Body of pancreas (tissue), 4 donors: ENCODE measurements at places on chromosomes 6 and 20.

DNA sequence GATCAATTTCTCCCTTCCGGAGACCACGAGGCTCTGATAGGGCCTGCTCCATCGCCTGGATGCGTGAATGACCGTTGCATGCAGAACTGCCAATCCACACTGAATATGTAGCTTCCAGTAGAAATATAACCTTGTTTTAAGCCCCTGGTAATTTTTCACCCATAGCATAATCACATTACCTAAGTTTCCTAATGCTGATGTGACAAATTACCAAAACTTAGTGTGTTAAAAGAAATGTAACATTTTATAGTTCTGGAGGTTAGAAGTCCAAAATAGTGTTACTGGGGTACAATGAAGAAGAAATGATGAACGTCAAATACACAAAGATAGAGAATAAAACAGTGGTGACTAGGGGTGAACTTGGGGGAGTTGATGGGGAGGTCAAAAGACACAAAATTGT, 22.0 kb upstream of the SIRPD start:
- DNase-seq, result no peak

GRCh38 chr20:25295386-25296093, 47.7 kb downstream of the PYGB start:
- peak; percentile 48 for DNase-seq

DNA sequence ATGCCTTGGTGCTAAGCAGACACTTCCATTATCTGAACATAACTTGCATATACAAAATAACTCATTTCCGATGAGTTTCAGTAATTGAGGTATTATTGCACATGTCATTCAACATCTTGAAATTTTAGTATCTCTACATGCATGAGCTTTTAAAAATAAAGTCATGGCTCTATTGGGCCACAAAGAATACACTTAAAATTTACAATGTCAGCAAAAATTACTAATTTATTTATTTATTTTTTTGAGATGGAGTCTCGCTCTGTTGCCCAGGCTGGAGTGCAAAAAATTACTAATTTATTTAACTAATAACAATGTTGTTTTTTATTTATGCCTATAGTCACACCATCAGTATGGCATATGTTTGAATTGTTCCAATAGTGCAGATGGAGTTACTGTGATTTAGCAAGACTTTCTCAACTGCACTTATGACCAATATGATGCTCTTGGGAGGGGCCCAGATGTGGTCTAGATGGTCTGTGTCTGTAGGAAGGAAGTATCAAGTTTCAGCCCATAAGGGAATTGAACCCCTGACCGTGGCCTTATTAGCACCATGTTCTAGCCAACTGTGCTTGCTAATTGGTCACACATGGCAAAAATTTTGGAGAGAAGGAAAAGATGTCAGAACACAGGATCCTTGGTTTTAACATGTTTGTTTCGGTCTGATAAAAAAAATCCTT, 370.7 kb upstream of the TSHZ2 start:
- DNase-seq, result no peak

DNA sequence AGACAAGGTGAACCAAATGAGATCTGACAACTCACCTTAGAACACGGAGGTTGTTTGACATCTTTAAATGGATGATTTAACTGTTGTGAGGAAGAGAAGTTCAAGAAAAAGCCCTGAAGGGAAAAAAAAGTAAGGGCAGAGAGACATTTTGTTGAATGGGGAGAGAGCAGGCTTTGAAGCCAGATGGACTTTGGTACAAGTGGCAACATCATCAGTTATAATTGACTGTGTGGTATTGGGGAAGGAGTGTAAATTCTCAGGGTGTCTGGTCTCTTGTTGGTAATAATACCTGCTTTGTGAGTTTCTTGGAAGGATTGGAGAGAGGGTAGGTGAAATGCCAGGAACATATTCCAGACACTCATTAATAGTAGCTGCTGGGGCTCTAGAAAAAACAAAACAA, 21.6 kb downstream of the OGFRL1 start:
- DNase-seq, result no peak

GRCh38 chr20:14877301-14878028, 540.1 kb upstream of the FLRT3 start:
- no peak for DNase-seq

DNA sequence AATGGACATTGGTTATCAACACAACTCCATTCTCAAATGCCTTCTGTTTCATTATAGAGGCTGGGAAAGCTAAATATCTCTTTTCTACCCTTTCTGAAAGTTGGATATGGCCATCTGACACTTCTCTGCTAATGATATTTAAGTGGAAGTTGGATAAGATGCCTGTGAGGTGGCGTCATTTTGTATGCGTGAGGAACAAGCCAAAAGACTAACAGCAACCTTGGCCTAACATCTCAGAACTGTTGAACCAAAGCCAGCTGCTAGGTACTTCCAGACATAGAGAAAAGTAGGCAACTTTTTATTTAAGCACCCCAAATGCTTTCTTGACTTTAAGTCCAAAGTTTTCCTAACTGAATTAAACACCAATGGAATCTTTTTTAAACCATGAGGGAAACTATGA, 708.4 kb downstream of the CD109 start:
- no peak for DNase-seq

DNA sequence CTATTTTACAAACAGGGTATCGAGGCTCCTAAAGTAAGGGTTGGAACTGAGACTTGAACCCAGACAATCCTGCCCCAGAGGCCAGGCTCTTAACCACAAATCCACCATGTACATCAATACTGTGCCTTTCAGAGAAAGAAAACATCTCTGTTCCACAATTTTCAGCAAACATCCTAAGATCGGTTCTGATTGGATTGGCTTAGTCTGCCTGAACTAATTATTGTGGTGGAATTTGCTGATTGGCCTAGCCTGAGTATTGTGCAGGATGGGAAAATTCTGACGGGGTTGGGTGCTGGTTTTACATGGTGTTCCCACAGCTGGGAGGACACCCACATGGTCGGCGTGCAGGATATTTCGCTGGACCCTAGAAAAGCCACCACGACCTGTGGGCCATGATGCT, at the start of gene CLPSL1:
Gene CLPSL1, plus strand, starts transcription at position 301 of the 400 bp plus-strand sequence. Its CDS starts 92 bp downstream, at position 393.
- DNase-seq, result no peak

DNA sequence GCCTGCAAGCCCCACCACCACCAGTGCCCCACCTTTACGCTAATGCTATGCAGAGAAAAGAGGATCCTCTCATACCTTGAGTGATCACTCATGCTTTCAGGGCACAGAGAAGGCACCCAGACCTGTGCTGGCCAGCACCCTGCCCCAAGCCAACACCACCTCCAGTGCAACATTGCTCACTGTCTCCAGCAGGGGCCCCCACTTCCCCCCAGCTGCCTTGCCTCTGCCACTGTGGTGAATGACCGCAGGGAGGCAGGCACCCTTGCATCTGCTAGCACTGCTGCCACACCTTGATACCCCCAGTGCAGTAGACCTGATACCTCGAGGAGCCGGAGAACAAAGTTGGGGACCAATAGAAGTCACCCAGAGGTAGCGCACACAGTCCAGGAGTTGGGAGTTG, 139.2 kb upstream of the PLN start:
- DNase-seq, result no peak

DNA sequence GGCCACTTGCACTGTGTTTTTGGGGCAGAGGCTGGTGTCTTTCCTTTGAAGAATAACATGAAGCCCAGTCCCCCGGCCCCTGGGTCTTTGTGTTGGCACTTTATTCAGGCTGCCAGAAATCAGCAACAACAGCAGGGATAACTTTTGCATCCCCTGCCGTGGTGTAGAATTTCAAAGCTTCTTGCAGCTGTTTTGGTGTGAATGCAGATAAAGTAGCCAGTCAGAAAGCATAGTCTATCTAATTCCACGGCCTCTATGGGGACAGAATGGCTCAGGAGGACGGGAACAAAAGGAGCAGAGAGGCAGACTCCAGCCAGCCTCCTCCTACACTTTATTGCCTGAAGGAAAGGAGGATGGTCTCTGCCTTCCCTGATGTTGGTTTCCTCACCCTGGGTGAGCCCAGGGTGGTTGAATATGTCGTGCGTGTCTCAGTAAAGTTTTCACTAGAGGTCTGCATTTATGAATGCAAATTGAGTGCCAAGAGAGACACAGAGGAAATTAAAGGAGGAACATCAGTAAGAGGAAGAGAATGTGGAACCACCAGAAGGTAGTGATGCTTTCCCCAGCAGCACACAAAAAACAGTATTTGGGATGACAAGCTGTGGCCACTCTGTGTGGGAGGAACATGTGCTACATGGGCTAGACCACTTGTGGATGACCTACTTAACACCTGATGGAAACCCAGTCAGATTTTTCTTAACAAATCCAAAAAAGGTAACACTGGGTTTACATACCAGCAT, 125.9 kb upstream of the TRAF3IP2 start:
- no peak for DNase-seq

GRCh38 chr6:12844284-12845223, 128.0 kb downstream of the PHACTR1 start:
- DNase-seq, result no peak

DNA sequence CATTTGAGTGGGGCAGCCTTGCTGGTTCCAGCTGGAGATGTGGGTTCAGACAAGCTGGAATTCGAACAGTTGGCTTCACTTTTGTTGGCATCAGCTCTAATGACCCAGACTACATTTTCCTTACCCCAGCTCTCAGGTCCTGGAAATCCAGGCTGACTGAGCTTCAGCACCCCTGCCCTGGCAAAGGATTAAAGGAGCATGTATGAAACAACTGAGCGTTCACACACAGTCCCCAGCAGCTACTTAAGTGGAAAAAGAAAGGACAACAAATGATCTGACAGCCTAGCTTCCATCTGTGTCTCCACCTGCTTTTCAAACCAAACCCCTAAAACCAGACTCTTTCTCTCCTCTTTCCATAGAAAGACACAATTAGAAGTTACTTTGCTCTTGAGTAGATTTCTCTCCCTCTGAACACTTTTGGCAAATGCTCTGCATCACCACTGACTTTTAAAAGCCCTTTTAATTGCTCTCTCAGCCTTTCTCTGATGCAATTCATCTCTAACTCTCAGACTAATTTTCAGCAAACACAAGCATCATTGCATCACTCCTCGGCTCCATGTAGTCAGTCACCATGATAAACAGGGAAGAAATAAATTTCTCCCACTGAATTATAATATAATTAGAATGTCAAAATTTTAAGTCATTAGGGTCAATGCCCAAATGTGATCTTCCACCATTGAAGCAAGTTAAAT, 28.1 kb downstream of the ROS1 start:
- no peak for DNase-seq

GRCh38 chr6:118719351-118720124, 68.1 kb upstream of the CEP85L start:
- no peak for DNase-seq

- DNase-seq, result no peak
Observed at GRCh38 chr6:144134176-144134575, 16.1 kb upstream of the STX11 start.

DNA sequence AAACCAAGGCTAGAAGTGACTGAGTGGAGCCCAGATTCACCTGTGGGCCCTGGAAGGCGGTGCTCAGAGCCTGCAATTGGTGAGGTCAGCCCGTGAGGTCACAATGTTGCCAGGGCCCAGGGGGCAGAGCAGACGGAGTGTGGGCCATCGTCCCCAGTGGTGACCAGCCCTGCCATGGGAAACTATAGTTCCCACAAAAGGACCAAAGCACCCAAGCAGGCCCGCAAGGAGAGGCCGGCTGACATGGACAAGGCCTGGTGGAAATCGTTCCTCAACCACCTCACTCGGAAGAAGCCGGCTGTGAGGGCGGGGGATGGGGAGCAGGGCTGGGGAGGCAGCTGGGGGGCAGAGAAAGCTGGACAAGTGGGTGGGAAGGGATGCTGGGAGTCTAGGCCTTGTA, at the start of gene C20orf144:
Gene C20orf144, plus strand, starts transcription at position 156 of the 400 bp plus-strand sequence. Its CDS starts 19 bp downstream, at position 175.
- no peak for DNase-seq

GRCh38 chr20:15476781-15477180, 1096.5 kb downstream of the KIF16B start:
- DNase-seq, result no peak

DNA sequence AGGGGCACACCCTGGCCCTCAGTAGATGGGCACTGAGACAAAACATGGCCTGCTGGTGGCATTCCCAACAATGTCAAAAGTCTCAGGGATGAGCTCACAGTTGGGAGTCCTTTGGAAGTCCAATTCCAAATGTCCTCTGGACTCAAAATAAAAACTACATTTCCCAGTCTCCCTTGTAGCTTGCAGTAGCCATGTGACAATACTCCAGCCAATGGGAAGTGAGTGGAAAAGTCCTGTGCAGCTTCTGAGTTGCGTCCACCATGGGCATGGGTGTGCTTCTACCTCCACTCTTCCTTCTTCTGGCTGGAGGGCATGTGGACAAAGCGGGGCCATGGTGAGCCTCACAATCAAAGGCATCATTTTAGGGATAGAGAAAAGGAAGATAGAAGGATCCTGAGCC, 5.8 kb upstream of the ADAM33 start:
- DNase-seq, result no peak

DNA sequence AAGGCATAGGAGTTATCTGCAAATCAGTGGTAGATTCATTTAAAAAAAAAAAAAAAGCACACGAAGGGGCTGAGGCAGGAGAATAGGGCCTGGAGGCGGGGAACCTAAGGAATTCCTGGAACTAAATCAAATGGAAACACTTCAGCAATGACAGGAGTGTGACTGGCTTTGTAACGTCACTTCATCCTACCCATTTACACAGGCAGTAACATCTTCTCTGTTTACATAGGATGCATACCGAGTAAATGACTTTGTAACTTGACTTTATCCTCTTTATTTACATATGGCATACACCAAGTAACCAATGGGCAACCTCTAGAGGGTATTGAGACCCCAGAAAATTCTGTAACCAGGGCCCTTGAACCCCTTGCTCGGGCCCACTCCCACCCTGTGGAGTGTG, 56.4 kb upstream of the IYD start:
- no peak for DNase-seq

GRCh38 chr6:91438570-91438969, 851.7 kb upstream of the MAP3K7 start:
- no peak for DNase-seq
